ENCODE measurements at places on chromosomes 3 and 15.

GRCh38 chr3:185250247-185250646 is 3.6 kb downstream of the EHHADH start:
- peak; percentile 13 for DNase-seq

DNA sequence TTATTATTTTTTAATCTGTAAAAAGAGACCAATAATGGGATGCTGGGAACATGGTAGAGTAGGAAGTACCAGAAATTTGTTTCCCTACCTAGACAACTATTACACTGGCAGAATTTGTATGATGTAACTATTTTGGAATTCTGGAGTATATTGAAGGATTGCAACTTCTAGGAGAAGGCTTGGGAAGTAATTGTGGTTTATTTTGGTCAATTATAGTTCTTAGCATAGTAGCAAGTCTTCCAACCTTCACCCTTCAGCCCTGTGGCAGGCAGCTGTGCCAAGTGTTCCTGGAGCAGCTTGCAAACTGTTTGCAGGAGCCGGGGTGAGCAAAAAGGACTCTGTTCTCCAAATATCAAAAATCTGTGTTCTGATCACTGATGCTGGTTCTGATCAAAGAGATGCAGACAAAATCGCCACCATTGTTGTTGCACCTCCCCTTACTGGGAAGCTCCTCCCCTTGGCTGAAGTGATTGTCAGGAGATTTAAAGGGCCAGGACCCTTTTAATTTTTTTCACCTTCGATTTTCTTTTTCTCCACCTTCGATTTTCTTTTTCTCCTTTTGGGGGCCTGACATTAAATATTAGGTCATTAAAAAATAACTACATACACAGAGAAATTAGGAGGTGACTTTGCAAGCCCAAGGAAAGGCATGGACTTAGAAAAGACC is 363.3 kb downstream of the SLC9A9 start:
- peak; percentile 6 for DNase-seq

DNA sequence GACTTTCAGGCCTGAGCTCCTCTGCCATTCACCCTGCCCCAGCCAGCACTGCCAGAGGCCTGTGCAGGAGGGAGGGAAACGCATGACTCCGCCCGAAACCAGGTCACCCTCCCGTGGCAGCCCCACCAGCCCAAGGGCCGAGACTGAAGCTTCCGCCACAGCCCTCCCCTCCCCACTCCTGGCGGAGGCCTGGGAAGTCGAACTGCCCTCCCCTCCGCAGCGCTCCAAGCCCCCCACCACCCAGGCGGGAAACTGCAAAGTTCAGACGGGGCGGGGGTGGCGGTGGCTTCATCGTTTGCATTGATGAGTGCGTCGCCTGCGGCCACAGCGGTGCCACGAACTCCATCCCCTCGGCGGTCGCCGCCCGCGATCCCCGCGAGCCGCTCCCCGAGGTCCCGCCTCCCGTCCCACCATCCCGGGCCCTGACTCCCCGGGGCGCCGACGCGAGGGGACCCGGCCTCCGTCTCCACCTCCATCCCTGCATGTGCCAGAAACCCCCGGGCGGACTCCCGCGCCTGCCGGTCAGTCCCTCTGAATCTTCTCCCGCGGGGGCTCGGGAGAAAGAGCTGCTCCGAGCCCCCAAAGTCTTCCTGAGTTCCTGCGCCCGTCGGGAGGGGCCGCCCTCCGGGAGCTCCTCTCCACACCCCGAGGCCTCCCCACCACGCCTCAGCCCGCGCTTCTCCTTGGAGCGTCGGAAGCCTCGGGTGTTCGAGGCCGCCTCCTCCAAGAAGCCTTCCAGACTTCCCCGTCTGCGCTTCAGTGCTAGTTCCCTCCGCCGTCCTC is 698 bp downstream of the MELTF start:
- DNase-seq = no peak

DNA sequence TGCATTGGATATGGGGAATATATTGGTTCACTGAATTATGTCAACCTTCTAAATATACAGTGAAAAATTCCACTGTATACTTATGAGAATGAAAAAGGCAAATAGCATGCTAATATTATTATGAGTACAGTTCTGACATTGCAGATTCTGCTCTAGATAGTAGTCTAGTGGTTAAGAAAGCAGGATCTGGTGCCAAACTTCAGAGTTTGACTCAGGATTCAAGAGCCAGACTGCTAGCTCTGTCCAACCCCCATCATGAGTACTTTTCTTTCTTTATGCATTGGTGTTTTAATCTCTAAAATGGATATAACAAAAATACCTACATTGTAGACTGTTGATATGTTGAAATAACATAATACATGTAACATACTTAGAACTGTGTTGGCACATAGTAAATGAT is 57.3 kb upstream of the PLSCR4 start:
- DNase-seq = peak; percentile 51

DNA sequence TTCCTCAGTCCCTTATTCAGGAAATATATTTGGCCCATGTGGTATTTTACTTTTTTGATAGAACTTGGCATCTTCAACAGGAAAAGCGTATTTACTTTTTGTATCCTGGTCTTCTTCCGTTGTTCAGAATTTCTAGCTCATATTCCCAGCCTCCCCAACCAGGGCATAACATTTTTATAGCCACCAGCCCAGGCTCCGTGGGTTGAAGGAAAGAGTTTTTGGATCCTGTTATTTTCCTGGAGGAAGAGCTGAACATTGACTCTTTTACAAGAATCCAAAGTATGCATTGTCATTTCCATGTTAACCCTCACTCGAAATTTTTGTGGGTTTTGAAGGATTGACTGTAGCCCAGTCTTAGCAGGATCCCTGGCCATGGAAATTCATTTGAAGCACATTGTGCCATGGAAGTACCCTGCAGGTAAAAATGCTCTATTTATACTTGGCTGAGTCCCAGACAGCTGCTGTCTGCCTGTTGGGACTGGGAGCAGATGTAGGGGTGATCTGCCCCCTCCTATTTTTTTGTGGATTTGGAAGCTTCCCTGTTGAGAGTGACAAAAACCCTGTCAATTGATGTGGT is 98.8 kb downstream of the AKAP13 start:
- DNase-seq = peak; percentile 74

DNA sequence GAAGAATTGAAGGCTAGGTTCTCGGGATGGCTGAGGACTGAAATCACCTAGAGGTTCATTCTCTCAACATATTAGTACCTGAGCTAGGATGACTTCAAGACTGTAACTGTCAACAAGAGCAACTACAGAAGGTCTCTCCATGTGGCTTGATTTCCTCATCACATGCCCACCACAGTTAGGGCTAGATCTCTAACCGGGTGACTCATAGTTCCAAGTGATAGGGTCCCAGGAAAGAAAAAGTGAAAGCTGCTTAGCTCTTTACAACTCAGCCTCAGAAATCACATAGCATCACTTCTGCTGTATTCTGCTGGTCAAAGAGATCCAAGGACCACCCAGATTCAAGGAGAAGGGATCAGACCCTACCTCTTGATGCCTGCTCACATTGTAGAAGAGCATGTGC is 165.4 kb upstream of the AGTR1 start:
- no peak for DNase-seq

DNA sequence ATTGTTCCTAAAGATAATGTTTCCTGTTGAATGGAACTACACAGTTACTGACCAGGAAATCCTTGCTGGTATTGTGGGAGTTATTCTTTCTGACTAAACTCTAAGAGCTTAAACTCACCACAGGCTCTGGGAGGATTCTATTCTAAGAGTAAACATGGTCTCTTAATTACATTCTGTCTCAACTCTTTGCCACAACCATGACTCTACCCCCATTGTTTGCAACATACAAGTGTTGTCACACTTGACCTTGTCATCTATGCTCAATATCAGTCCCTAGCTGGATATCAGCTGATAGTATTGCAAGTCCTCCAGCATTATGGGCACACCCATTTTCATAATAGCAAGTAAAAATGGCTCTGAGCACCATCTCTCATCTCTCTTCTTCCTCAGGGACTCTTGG is 29.6 kb upstream of the SECISBP2L start:
- no peak for DNase-seq

- DNase-seq = peak; percentile 23
These were observed 21.0 kb downstream of the ILDR1 start for GRCh38 chr3:122000936-122001605.

- no peak for DNase-seq
These were observed 762.7 kb downstream of the ROBO1 start for GRCh38 chr3:79005084-79005483.

DNA sequence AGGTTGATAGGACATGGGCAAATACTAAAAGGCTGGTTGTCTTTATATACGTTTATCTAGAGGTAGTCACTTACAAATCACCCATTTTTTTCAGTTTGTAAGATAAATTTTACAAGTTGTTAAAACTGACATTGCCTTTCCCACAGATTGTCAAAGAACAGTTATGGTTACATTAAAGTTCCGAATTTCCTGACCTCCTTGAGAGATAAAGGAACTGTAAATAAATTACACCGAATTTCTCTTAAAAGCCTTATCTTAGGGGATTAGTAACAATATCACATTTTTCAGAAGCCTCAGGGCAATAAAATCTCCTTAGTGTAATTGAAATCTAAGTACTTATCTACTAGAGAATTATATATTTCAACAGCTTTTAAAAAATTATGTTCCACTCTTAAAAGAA is 49.5 kb downstream of the ZPLD1 start:
- no peak for DNase-seq

GRCh38 chr15:41465822-41466421 is 27.8 kb upstream of the ITPKA start:
- peak; percentile 65 for DNase-seq

GRCh38 chr15:92883876-92884435 is 16.2 kb upstream of the CHD2 start:
- no peak for DNase-seq

DNA sequence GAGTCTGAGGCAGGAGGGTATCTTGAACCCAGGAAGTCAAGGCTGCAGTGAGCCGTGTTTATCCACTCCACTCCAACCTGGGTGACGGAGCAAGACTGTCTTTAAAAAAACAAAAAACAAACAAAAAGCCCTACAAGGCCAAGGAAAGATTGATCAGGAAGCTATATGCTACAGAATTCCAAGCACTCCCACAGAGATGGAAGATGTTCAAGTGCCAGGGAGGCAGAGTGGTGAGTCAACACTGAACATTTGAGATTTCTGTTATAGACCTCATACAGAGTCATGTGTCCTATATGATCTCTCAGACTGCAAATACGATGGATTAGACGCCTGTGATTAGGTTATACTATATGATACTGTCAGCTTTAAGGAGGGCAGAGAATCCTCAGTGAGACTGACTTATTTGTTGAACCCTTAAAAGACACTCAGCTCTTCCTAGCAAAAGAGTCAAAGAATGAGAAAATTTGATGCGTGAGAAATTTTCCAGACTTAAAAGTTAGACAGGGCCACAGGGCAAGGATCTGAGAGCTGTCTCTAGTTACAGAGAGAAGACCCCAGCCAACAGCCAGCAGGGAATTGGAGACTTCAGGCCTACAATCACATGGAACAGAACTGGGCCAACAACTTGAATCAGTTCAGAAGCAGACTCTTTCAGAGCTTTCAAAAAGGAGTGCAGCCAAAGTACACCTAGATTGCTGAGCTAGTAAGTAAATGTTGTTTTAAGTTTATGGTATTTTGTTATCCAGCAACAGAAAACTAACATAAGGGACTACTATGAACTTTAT is 107.6 kb downstream of the PIK3CB start:
- DNase-seq = peak; percentile 17

- no peak for DNase-seq
These were observed 88.3 kb downstream of the MYO5A start for GRCh38 chr15:52440414-52440813.

DNA sequence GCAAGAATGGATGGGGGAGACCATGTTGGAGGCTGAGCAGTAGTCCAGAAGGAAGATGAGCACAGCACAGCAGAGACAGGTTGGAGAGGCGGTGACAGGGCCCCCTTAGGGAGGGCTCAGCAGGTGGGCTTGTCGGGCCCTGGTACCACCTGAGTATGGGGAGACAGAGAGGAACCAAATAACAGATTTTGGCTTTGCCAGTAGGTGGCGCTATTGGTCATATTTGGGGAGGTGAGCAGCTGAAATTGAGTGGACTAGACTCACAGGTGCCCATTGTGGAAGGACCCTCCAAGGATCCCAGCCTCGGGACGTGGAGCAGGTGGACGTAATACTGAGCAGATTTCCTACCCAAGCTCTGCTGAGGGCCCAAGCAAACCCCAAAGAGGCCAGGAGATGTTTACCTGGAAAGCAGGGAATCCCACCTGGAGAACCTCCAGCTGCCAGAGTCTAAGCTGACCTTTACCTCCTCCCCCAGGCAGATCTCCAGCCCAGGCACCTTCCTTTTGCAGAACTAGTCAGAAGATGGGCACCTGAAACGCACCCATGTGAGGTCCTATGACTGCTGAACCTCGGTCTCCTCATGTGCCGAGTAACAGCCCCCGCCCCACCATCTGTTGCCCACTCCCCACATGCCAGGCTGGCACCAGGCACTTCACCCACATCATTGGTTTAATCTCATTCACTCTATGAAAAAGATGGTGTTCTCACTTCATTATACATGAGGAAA is 24.6 kb upstream of the CORO2B start:
- DNase-seq = peak; percentile 48

- no peak for DNase-seq
These were observed 20.9 kb downstream of the HDAC11 start for GRCh38 chr3:13501056-13501455.

DNA sequence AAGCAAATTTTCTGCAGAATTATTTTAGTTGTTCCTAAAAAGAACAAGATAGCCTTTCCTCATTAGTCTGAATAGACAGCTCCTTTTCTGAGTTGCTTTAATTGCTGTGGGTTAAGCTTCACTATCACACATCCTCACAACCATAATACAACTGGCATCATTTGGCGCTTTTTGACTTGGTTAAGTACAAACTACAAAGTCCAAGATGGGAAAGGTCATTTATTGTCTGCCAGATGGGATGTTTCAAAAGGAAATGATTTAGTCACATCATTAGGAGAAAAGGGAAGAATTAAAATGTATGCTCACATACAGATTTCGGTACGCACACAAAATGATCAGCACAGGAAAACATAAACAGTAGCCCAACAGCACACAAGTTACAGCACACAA is 329.1 kb downstream of the RORA start:
- DNase-seq = no peak

- DNase-seq = no peak
These were observed 117.9 kb upstream of the SMAD3 start for GRCh38 chr15:66947471-66947870.

- no peak for DNase-seq
These were observed 342.1 kb downstream of the NR2F2 start for GRCh38 chr15:96672629-96673028.

DNA sequence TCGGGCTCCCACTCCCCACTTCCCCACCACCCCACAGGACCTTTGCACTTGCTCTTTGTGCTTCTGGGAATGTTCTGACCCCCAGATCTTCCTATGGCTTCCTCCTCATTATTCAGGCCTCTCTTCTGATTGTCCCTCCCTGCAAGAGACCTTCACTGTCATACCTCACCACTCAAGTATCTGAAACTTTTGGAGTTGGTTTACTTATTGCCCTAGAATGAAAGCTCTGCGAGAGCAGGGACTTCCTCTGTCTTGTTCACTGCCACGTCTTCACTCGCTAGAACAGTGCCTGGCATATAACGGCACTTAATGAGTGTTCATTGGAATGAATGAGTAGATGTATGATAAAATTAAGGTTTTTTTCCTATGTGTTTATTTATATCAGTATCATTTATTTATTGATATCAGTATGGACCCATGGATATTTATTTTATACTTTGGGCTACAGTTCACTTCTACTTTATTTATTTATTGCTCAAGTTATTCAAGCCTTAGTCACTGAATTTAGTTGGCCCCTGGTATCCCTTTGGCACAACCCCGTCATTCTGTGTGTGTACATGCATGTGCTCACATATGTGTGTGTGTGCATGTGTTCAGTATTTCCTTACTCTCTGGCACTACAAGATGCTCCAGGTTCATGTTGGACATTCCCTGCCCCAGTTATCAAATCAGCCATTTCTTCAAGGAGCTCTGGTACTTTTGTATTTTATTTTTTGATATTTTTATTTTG is 197.6 kb downstream of the THSD4 start:
- no peak for DNase-seq

Measured in AG08395 (cell line).